ENCODE measurements at places on chromosomes 11 and 22. TPM values are rescaled to one million over a fixed set of nuclear protein-coding genes. Genes with fewer than 3 reads are reported as not detected.

GRCh38 chr11:95487391-95487790 lies 256.4 kb upstream of the SESN3 start:
- H3K27ac ChIP-seq, result no peak overlapping the region
- H3K36me3 ChIP-seq, result no peaks in the 10 kb centered on the region
- no peaks in the 10 kb centered on the region for H3K27me3 ChIP-seq
- H3K4me1 ChIP-seq, result no peaks in the 10 kb centered on the region
- H3K4me3 ChIP-seq, result no peak overlapping the region

DNA sequence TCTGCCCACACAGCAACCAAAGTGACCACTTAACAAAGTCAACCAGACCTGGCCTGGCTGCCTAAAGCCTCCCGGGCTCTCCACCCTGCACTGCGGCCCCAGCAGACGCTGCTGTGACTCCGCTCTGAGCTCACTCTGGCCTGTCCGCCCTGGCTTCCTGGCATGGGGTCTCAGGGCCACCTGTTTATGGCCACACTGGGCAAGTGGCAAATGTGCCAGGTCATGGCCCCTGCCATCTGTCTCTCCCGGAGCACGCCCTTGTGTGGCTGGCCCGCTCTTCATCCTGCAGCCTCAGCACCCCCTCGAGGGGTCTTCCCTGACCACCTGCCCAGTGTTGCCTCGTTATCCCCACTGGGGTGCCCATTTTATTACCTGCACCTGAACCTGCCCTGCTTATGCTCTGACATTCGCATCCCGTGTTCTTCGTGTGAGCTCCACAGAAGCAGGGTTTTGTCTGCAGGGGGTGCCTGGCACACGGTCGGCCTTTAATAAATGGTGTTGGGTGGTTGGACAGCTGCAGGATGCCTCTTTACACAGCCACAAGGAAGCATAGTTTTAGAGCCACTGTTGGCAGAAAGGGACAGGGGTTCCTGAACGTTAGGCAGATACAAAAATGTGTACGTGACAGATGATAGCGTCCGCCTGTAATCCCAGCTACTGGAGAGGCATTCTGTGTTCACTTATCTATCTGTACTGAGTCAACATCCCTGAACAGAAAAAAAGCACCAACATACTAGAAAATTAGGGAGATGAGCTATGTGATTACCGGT lies 785.6 kb downstream of the TBC1D22A start:
- no peaks in the 10 kb centered on the region for H3K27me3 ChIP-seq
- H3K4me1 ChIP-seq, result no peaks in the 10 kb centered on the region
- no peak overlapping the region for H3K4me3 ChIP-seq
- no peak overlapping the region for H3K27ac ChIP-seq
- H3K36me3 ChIP-seq, result no peaks in the 10 kb centered on the region

DNA sequence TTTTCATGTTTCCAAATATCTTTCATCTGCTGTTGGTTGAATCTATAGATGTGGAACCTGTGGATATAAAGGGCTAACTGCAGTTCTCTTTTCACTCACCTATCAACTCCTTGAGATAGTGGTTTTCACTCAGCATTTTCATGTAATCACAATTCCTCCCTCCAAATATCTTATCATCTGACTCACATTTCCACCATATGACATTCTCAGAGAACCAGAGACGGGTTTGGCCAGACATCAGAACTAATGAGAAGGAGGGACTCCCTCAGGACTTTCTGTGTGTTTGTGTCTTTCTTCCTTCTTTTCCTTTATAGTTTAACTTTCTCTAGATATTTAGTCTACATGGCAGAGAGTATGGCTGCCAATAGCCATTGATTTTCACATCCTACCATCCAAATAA lies 134.8 kb upstream of the DDI1 start:
- H3K4me3 ChIP-seq, result no peak overlapping the region
- H3K27ac ChIP-seq, result no peak overlapping the region
- no peaks in the 10 kb centered on the region for H3K36me3 ChIP-seq
- H3K4me1 ChIP-seq, result no peaks in the 10 kb centered on the region
- no peaks in the 10 kb centered on the region for H3K27me3 ChIP-seq

DNA sequence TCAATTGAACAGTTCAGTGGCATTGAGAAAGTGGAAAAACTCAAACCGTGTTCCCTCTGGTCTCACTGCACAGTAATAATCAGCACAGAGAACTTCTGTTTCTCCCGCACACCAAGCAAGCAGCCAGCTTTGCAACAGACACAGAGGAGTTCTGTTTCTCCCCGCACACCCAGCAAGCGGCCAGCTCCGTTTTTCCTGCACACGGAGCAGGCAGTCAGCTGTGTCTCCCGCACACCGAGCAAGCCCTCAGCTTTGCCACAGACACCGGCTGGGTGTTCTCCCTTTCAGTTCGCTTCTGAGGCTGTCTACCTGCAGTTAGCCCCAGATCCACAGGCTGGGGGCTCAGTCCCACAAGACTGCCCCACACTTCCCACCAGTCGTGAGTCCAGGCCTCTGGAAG lies 9.9 kb upstream of the TALDO1 start:
- H3K4me3 ChIP-seq, result peak overlapping the region; percentile 13
- peaks cover 10% of the 10 kb centered on the region for H3K4me1 ChIP-seq
- H3K27ac ChIP-seq, result no peak overlapping the region

DNA sequence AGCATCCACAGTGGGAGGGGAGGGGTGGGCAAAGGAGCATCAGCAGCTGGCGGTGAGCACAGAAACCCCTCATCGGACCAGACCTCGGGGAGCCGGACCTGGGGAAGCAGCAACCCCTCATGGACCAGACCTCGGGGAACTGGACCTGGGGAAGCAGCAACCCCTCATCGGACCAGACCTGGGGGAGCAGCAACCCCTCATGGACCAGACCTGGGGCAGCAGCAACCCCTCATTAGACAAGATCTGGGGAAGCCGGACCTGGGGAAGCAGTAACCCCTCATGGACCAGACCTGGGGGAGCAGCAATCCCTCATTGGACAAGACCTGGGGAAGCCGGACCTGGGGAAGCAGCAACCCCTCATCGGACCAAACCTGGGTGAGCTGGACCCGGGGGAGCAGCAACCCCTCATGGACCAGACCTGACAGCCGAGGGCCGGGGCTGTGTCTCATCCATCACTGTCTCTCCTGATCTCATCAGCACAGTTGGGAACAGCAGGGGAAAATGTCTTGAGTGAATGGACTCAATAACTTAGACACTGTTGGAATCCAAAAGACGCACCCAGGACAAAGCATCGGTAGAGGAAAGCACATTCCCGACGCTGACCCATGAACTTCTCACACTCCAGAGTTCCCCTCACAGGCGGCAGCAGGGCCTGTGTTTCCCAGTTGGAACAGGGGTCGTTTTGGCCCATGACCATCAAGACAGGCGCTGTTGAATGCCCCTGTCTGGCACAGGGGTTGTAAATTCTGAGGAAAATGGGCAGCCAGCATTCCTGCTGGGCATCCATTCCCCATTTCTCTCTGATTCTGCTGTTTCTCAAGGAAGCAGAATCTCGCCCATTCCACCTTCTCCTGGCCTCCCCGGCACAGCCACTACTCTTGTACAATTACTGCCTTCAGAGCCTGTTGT lies 1494.6 kb downstream of the TBC1D22A start:
- no peak overlapping the region for H3K4me3 ChIP-seq
- H3K27me3 ChIP-seq, result no peaks in the 10 kb centered on the region
- no peak overlapping the region for H3K27ac ChIP-seq
- no peaks in the 10 kb centered on the region for H3K36me3 ChIP-seq

DNA sequence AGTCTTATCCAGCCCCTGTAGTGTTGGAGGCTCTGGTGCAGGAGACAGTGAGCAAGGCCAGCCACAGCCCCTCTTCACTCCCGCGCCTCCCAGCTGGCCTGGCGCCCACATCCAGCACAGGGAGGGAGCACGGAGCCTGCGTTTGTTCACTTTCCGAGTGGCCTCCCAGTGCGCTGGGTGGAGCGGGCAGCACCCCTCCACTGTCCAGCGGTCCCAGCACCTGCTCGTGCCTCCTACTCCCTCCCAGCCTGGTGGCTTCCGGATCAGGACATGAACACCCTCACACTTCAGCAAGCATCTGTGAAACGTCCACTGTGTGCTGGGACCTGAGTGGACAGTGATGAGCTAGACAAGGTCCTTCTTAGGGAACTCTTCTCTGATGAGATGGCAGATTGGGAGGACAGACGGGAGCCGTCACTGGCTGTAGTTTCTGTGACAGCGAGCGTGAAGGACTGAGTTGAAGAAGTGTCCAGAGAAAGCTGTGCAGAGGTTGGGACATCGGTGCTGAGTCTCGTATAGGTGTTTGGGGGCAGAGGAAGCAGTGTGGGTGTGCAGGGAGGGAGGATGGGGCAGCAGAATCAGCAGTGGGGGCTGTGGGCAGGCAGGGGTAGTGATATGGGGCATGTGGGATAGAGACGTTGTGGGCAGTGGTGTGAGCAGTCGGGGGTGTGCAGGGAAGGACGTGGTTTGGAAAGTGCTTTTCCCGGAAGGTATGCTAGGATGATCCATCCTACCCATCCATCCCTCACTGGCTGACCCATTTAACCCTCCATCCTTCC lies 256.8 kb downstream of the TBC1D22A start:
- no peaks in the 10 kb centered on the region for H3K36me3 ChIP-seq
- H3K27me3 ChIP-seq, result no peaks in the 10 kb centered on the region
- no peaks in the 10 kb centered on the region for H3K4me1 ChIP-seq
- no peak overlapping the region for H3K4me3 ChIP-seq
- DNase-seq, result no peak
- no peak overlapping the region for H3K27ac ChIP-seq

DNA sequence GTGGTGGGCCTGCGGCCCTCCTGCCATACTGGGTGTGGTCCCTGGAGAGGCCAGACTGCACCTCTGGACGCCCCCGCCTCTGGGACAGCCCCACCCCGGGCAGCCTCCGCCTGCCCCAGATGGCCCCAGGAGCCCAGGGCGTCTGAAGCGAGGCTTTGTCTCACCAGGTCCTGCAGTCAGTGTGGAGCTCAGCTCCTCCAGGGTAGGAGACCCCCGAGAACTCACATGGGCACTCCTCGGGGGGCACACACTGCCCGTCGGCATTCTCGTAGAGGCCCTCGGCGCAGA lies 10.4 kb downstream of the MUC6 start:
- no peak overlapping the region for H3K27ac ChIP-seq
- no peaks in the 10 kb centered on the region for H3K27me3 ChIP-seq
- no peaks in the 10 kb centered on the region for H3K36me3 ChIP-seq
- no peak for DNase-seq
- no peak overlapping the region for H3K4me3 ChIP-seq

DNA sequence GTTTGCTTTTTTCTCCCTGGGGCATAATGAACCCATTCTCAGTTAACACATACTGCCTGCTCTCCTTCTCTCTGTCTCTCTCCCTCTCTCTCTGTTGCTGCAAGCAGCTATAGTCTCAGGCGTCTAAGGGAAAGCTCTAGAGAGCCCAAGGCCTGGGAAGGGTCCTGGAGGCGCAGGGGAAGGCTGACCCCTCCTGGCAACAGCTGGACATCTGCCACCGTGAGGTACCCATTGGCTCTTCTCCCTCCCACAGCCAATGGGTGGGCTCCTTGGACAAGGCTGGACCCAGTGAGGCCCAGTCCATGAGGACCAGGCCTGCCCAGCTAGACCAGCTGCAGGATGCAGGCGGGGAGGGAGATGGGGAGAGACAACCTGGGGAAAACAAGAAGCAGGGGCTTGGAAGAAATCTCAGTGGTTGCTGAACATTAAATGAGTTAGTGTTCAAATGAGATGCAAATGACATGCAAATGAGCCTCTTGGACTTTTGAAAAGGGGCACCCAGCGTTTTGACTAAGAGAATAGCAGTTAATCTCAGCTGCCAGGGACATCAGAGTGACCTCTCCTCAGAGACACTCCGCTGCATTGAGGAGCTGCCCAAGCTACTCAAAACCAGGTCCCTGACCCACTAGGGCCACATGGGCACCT lies 349.7 kb downstream of the BUD13 start:
- H3K36me3 ChIP-seq, result no peaks in the 10 kb centered on the region
- no peak overlapping the region for H3K4me3 ChIP-seq
- DNase-seq, result no peak
- H3K4me1 ChIP-seq, result no peaks in the 10 kb centered on the region
- no peaks in the 10 kb centered on the region for H3K27me3 ChIP-seq

The APOL4 gene
- total RNA-seq, result not detected

The SYTL2 gene
- total RNA-seq, result 40.0 TPM

The RASL10A gene
- total RNA-seq, result not detected

Data from CD4-positive, CD25-positive, alpha-beta regulatory T cell (primary cell).